KBM-7 (cell line): ENCODE measurements at places on chromosomes 11 and 22.

GRCh38 chr11:69123593-69124545 lies 31.9 kb upstream of the SMIM38 start:
- DNase-seq, result no peak

DNA sequence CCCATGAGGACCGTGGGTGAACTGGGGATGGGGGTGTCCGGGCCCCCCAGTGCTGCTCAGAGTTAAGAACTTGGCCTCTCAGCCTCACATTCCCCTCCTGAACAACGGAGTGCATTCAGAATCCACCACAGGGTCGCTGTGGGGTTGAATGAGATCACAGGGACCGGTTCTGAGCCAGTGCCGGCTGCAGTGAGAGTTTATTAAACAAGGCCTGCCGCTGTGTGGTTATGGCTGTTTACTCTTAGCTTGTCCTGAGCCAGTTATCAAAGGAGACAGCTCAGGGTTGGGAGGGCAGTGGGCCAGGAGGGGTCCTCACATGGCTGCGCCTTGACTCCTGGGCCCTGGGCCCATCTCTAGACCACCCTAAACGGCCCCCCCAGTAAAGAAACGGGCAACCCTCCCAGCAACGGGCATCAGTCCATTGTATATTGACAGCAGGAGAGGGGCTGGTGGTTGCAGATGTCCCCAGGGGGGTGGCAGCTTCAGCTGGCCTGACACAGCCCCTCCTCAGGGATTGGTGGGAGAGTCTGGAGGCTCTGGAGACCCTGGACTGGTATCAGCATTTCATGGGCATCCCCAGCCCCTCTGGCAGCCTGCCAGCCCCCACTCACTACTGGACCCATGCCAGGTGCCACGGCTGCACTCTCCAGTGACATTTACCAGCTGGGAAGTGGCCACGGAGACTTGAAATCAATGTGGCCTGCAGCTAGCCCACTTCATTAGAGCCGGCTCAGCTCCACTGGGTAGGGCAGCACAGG lies 15.1 kb upstream of the CABP7 start:
- no peak for DNase-seq

DNA sequence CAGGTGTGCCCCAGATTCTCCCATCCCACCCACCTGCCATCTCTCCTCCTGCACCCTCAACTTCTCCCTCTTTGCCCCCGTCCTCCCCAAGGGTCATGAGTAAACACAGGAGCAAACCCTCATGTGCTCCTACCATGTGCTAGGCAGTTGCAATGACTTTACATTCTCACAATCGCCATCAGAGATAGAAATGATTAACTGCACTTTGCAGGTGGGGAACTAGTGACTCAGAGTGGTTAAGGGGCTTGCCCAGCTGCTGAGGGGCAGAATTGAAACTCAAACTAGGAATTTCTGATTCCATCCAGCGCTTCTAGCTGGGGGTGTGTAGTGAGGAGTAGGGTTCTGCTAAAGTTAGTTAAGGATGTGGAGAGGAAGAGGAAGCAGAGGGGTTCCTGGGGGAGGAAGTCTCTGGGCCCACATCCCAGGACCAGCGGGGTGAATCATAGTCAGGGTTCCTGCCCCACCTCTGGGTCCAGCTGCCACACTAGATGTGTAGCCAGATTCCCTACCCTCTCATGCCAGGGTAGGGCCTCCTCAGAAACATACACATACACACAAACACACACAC lies 16.0 kb upstream of the PRG2 start:
- peak; percentile 26 for DNase-seq

DNA sequence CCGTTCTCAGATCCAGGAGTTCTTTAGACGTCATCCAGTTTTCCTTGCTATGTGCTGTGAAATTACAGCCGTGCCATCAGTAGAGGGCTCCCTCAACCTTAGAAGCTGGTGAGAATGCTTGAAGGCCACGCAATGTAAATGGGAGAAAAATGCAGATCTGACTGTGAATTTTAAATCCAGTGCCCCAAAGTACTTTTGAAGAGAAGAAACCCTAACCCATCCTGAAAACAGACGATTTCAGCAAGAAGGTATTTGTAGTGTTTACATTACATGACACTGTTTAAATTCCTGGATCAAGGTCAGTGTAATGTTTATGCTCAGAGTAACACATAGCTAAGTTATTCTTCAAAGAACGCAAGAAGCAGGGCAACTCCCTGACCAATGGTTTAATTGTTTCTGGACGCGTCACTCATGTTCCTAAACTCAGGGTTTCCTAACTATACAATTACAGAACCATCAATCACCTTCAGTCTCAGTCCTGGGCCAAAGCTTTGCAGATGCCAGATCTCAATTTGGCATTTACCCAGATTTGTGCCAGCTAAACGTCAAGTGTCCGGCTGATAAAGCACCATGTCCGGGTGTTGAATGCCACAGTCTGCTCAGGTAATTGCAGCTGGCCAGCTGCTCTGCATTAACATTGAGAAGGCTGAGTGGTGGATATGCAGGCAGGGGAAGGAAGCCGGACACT lies 38.2 kb downstream of the ADAMTS8 start:
- peak; percentile 26 for DNase-seq

DNA sequence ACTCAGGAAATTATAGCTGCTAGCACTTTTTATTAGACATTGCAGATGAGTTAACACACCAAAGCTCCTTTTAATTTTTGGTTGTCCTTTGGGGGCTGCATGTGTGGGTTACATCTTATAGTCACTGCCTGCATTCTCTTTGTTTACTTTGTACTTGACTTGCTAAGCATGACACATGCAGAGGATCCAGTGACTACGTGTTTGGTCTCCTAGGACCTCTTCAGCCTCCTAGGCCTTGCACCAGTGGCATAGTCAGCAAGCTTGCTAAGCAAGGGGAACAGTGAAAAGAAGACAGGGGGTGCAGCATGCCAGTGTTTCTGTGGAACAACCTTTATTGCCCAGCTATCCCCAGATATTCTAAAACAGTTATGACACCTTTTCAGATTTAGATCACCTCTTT lies 108.2 kb downstream of the PAX6 start:
- no peak for DNase-seq

DNA sequence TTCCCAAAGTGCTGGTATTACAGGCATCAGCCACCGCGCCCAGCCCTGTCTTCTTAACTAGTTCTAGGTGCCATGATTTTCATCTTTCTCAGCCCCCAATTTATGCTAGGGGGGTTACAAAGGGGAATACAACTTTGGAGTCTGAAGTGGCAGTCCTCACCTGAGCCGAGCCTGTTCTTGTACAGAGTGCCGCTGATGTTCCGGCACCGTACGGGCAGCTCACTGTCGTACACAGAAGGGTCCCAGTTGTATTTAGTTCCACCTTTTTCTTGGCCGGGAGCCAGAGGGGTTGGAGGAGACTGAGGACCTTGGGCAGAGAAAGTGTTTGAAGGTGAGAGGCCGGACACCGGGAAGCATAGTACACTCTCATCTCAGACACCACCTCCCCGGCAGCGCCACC lies 7.3 kb downstream of the DEAF1 start:
- no peak for DNase-seq

GRCh38 chr11:73404048-73404447 lies 27.8 kb downstream of the RELT start:
- DNase-seq, result peak; percentile 77

GRCh38 chr11:101478587-101479369 lies 105.0 kb downstream of the TRPC6 start:
- DNase-seq, result no peak

DNA sequence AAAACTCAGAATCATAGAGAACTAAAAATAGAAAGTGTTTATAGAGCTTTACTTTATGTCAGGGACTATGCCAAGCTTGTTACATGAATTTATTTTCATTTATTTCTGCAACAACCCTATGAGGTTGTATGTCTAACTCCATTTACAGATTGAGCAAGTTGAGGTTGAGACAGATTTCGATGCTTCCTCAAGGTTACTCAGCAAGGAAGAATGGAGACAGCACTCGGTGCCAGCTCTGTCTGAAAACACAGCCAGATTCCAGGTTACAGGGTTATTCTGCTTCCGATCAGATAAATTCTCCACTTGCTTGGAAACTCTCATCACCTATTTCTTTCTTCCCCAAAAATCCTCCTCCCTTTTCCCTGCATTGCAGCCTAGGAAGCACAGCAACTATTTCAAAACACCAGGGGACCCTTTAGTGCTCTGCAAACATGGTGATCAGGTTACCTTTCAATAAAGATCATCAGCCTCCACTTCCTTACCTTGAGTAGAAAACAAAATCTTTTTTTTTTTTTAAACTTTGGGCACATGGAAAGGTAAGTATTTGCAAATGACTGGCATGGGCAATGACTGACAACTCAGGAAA lies 7.0 kb downstream of the MMP3 start:
- DNase-seq, result no peak

- DNase-seq, result no peak
Measured at GRCh38 chr11:66834943-66835342, 8.3 kb upstream of the RCE1 start.

DNA sequence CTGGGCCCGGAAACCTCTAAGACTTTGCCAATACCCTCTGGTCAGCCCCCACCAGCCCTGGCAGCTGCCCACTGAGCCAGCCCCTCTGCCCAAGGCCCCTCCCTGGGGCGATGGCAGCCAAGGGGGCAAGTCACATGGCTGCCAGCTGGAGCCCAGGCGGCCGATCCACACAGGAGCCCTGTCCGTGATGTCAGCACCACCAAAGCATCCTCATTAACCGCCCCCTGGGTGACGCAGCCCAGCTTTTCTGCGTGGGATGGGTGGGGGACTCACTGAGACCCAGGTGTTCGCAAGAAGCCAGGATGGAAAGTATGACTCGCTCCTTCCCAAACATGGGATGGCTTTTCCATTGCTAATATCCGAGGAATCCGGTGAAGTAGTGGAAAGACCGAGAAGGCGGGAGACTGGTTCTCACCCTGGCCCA lies 46.6 kb upstream of the WNT7B start:
- no peak for DNase-seq

- DNase-seq, result no peak
Measured at GRCh38 chr22:24416611-24417010, 10.8 kb upstream of the ADORA2A start.

GRCh38 chr11:123193742-123194141 lies 1.3 kb downstream of the CLMP start:
- no peak for DNase-seq

DNA sequence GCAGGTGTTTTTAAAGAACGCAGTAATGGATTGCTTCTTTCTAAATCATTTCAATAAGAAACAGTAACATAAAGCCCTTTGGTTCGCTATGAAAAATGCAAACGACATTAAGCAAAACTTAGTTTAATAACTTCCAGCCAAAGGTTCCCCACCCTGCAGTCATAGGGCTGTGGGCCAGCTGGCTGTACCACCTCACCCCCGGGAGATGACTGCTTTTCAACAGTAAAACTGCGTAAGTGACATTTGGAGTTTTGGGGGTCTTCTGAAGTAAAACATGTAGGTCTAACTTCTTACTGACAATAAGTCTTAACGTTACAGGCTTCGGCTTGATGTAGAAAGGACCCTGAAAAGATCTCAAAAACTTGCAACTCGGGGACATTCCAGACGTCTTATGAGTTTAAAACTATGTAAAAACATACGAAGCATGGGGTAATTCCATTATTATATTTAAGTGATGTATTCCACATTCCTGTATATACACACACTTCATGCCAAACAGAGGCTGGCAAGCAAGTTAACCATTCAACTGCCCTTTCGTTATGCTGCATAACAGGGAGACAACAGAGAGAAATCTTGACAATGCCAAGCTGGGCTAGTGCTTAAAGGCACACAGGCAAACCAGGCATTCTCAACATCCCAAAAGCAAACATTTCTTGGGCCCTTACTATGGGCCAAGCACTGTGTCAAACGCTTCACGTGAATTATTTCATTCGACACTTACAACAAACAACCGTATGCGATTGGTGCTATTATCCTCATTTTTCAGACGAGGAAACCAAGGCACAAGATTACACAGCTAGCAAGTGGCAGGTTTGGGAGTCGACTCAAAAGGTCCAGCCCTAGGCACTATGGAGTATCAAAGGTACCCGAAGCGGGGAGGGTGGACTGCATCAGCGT lies 1.2 kb downstream of the MRTFA start:
- no peak for DNase-seq

DNA sequence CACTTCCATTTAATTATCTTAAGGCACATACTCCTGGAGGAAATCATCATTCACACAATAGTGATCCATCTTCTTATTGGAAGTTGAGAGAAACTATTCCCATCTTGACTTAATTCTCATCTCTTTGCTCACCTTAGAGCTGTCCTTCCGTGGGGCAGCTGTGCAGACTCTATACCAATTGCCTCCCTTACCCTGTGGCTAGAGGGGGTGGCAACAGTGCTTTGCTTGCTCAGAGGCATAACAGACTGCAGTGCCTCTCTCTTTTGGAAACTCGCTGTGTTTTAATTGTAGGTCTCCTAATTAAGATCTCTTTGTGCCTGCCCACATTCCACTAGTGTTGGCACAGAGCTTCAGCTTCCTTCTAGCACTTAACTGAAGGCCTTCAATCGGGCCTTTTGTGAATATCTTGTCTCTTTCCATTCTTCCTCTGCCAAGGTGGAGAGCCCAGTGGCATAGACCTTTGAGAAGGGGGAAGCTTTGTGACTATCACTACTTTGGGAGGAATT lies 5.5 kb downstream of the KMT2A start:
- no peak for DNase-seq

DNA sequence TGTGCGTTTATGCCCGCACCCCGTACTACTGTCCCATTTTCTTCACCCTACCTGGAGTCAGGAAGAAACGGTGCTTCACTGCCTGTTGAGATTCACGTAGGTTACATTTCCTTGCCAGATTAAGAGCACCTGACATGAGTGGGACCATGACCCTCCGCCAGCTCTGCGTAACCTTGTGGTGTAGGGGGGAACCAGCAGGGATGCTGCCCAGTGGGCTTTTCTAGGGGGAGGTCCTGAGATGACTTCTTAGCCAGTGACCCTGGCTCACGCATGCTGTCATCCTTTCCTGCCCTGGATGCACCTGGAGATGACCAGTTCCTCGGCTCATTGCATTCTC lies 967 bp upstream of the ARVCF start:
- no peak for DNase-seq
